Iris pigment epithelial cell (primary cell): ENCODE measurements at places on chromosomes 11 and 22.
A peak's percentile ranks its signal among the peaks of the same experiment; 100 is the strongest.

DNA sequence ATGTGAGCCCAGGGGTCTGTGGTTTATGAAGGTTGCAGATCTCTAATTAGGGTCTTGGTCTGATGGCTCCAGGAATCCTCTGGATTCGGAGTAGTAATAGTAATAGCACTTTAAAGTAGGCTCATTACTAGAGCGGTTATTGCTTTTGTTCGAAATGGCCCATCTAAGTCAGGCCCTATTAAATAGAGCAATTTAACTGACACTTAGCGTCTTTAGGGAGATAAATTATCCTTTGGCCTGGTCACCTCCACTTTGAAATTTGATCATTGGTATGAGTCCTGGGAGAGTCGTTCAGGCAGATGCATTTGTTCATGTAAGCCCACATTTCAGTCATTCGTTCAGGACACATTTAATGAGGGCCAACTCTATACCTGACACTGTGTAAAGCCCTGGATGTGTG, 54.8 kb downstream of the LDLRAD3 start:
- no peak for DNase-seq

GRCh38 chr11:73715541-73715940, 45.3 kb downstream of the RAB6A start:
- no peak for DNase-seq

GRCh38 chr11:102560555-102561011, 30.0 kb upstream of the MMP7 start:
- peak; percentile 85 for DNase-seq

- DNase-seq, result peak; percentile 81
These were observed 84.7 kb downstream of the MSANTD4 start for GRCh38 chr11:105937331-105937730.

DNA sequence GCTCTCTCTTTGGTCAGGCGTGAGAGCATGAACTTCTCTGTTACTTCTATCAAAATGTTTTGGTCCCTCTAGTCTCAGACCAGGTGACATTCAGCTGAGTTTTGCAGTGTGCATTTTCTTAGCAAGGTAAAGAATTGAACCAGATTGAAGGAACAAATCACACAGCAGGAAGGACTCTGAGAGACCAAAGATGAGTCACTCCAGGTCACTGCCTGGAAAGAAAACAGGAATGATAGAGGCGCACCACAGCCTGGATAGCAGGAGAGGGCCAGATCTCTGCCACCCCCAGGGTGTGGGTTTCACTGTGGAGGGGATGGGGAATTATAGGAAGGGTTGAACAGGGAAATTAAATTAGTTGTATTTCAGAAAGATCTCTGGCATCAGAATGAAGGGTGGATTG, 788.3 kb downstream of the NTM start:
- peak; percentile 19 for DNase-seq

DNA sequence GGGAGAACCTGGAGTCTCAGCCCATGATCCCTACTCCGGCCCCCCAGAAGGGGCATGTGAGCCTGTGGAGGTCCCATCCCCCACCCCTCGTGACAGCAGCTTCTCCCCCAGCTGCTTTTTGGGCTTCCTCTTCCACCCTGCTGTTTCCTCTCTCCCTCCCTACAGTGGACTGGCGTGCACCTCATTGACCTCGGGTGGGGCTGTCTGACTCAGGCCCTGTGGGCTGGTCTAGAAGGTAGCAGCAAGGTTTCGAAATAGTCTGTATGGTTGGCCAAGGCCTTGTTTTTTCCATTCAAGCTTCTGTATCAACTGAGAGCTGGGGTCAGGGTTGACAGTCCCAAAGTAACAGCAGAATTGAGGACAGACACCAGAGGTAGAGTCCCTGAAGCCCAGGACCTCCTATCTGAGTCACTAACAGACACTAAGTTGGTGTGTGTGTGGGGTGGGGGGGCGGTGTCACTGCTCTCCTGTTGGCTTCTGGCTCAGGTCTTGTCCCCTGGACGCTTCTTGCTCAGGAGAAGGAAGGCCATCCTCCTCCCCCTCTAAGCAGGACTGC, 7.7 kb downstream of the SLC37A2 start:
- DNase-seq, result peak; percentile 78

- no peak for DNase-seq
These were observed 59.3 kb downstream of the CELSR1 start for GRCh38 chr22:46478083-46478551.

DNA sequence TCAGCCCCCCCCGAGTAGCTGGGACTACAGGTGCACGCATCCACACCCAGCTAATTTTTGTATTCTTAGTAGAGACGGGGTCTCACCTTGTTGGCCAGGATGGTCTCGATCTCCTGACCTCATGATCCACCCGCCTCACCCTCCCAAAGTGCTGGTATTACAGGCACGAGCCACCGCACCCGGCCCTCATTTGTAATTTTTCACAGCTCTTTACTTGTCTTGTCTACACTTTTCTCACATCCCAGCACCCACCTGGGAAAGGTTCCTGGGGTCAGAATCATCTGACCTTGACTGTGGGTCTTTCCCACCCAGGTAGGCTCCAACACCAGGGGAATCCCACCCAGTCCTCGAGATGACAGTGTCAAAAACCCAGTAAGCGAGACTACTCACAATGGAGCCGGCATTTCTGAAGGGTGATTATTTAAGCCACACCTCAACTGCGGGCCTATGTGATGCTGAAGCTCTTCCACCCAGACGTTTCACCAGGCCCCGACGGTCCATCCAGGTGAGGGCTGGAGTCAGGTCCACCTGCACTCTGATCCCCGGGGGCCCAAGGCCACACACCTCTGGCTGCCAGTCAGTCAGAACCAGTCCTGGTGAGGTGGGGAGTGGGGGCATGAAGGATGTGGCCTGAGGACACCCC, 23.4 kb downstream of the CELSR1 start:
- no peak for DNase-seq
